ENCODE measurements at places on chromosomes 4 and X.

DNA sequence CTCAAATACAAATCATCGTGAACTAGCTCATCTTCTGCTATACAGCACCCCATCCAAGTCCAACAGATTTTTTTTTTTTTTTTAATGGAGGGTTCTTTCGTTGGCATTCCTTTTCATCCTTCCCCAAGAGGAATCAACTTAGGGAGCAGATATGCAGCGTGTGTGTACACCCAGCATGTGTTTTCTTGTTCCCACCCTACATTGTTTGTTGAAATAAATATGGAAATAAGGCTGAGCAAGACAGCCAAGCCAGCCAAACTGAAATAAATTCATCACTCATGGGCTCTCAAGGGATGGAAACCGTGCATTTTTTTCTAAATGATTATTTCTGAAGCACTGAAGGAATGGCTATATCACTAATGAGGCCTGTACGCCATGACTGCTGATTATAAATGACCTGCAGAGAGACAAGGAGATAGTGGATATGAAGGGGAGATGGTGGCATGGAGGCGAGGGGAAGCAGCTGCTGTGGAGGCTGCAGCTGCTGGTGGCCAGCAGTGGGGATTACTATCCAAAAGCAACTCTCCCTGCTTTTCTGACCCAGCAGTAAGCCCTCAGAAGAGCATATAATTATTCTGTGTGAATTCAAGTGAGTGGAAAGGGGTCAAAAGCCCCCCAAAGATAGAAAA, 173.9 kb downstream of the MGST2 start:
- no peak for DNase-seq

DNA sequence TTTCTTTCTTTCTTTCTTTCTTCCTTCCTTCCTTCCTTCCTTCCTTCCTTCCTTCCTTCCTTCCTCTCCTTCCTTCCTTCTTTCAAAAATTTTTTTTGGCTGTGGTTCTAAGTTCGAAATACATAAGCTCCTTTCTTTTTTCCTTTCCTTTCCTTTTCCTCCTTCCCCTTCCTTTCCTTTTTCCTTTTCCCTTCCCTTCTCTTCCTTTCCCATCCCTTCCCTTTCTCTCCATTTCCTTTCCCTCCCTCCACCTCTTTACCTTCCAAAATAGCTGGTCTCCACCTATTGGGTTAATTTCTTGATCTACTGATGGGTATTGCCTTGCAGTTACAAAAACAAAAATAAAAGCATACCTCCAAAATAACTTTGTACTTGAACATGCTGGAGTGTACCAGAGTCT, 73.4 kb upstream of the GPRIN3 start:
- no peak for DNase-seq

GRCh38 chr4:79922011-79922410, 151.0 kb downstream of the ANTXR2 start:
- no peak for DNase-seq

DNA sequence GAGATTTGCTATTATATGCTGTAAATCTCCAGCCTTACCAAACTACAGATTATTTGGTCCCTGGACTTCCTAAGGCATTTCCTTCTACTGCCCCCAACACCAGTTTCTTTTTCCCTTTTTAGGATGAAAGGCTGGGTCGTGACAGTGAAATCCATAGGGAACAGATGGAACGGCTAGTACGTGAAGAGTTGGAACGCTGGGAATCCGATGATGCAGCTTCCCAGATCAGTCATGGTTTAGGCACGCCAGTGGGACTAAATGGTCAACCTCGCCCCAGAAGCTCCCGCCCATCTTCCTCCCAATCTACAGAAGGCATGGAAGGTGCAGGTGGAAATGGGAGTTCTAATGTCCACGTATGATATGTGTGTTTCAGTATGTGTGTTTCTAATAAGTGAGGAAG, 67.9 kb downstream of the PKD2 start:
- no peak for DNase-seq

GRCh38 chr4:31595496-31595895, 875.3 kb downstream of the PCDH7 start:
- no peak for DNase-seq

- no peak for DNase-seq
Measured at GRCh38 chrX:19609541-19609940, 94.2 kb upstream of the MAP3K15 start.

DNA sequence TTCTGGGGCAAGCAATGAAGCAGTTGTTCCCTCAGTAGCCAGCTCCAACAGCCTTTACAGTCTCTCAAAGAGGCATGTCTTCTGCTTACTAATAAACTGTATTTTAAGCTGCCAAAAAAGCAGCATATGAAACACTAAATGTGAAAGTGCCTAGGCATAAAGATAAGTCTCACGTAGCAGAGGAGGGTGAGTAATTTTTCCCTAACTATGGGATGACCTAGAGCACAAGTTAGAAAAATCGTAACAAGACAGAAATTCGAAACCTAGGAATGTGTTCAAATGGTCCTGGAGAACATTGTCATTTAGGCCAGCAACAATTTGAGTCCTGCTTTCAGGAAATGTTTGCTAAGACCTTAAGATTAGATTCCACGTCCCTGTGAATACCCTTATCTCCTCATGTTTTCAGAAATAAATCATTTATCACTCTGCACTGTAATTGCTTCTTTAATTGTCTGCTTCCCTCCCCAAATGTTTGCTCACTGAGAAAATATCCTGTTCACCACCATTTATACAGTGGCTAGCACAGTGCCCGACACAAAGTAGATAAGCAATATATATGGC, 222.2 kb downstream of the KCNIP4 start:
- DNase-seq, result no peak

GRCh38 chrX:135327299-135327698, 18.0 kb downstream of the ETDC start:
- DNase-seq, result no peak

DNA sequence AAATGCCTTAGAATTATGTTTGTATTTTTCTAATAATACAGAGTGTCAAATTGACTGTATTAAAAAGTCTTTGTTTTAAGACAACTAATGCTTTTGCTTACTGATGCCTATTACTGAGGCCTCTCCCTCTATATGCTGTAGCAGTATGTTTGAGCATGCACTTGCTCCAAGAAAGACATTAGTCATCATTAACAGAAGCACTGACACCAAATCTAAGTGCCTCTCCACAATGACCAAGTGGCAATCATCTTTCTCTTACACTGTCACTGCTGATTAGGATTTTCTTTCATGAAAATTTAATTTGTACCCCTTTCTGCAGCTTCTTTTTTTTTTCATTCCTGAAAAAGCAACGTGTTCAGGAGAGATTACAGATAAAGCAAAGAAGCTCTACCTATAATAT, 11.1 kb upstream of the MAB21L2 start:
- no peak for DNase-seq

- peak; percentile 17 for DNase-seq
Measured at GRCh38 chr4:40305328-40306170, 29.6 kb upstream of the CHRNA9 start.

DNA sequence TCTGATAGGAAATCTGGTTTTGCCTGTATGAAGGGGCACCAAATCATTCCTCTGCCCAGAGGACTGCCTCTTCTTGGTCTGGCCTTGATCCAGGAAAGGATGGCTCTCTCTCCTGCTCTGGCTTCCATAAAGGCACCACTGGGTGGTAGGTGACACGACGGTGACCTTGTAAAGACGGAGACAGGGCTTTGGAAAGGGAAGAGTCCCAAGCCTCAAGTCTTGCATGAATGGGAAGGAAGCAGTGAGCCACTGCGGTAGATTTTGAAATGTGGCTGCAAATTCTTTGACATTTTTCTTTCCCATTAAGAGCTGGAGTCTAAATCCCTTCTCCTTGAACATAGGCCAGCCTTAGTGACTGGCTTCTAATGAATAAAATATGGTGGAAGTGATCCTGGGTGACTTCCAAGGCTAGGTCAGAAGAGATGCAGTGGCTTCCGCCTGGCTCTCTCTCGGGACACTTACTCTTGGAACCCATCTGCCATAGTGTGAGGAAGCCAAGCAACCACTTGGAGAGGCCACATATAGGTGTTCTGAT, 347.4 kb downstream of the BCOR start:
- DNase-seq, result no peak

DNA sequence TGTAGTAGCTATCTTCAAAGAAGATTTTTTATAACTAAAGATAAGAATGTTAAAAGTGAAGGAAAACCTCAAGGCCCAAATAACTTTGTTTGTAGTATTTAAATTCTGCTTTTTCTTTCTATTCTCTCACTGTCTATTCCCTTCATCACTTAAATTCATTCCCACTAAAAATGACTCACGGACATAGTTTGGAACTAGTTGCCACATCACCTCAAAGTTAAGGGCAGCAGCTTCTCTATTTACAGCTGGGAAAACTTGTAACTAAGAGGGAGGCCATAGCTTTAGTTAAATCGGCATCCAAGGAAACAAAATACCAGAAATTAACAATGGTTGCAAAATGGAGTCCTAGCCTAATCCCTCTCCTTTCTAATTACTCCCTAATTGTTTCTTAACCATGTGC, 325.4 kb upstream of the MAGEB2 start:
- no peak for DNase-seq

DNA sequence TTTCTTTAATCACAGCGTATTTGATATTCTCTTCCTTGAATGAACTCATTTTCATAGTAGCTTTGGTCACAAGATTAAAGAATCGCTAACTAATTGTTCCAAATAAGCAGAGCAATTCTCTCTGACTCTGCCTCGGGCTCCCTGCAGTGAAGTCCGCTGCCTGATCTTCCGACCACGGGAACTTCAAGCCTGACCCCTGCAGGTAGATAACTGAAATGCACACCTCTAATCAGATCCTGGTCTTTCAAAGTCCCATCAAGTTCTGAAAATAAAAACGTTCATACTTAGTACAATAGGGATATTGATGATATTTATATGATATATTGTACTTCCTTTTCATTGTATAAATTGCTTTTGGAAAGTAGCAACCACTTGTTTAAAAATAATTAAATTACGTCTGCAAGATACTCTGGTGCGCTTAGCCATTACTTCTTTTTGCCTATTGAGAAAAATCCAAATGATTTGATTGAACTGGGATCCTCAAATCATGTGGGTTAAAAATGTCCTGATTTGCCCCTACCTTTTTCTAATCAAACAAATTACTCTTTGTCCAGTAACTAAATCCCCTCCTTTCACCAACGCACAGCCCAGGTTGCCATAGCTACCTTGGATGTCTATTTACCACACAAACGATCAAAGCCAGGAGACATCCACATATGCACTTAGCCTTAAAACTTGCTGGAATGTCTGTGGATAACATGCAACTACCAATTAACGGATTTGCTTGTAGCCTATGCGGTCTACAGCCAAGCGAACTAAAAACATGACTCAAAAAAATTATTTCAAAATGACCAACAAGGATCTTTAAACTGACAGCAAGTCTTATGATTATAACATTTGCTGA, 4.2 kb downstream of the MID1 start:
- DNase-seq, result no peak

DNA sequence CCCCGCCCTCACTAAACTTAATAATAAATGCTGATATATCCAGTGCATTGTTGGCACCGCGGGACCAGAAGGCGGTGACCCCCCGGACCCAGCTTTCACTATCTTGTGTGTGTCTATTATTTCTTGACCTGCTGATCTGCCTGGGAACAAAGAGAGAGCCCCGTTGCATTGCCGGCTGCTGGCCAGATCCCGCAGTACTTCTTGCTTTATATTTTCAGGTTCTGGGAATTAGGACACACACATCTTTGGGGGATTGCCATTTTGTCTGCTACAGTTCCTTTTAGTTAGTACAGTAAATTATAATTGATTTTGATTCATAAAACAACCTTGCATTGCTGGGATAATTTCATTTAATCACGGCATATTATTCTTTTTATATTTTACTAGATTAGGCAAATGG, 2.2 kb upstream of the RTL8B start:
- DNase-seq, result no peak

- DNase-seq, result no peak
Measured at GRCh38 chr4:180993244-180993836, 1249.9 kb upstream of the TENM3 start.

DNA sequence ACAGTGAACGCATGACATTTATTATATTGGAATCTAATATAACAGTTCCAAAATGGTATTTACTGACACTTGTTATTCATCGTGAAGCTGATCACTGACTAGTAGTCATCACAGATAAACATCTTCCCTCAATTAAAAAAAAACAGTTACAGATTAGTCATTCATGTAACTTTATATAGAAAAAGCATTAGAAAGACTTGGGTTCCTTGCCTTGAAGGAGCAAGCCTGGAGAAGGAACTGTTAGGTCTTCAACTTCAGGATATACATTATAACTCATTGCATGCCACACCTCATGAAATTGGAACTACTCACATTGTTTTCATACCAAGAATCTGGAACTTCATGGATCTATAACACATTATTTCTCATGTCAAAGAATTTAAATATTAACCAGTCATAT, 317.7 kb downstream of the CCSER1 start:
- no peak for DNase-seq

DNA sequence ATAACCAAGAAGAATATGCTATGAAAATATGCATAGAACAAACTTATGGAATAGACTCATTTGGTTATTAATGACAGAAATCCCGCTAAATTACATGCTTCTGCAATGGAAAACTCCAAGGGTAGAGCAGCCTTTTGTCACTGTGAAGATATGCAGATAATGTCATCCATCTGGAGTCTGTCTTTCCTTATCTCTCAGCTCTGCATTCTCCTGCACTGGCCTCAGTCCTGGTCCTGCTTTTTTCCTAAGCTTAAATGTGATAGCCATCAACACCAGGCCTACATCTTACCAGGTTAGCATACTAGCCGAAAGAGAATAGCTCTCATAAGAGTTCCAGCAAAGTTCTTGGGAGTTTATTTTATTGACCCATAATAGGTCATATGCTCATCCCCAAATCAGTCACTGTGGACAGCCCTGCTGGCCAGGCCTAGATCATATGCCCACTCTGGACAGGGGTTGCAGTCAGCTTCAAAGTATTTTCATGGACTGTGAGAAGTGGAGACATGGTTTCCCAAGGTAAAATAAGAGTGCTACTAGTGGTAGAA, 86.5 kb upstream of the LEF1 start:
- no peak for DNase-seq

DNA sequence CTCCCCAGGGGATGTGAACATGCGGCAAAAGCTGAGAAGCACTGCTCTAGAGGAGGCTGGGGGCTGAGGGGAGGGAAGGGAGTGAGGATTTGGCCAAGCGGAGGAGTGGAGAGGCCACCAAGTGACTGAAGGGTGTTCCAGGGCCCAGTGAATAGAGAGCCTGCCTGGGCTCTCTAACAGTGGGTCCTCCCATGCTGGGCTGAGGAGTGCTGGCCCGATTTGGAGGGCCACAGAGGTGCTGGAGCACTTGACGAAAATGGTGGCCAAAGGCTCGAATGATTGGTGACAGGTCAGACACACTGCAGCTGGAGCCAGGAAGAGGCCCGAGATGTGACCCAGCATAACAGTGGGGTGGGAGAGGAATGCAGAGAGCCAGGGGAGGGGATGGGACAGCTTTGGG, 37.5 kb upstream of the MAP3K15 start:
- no peak for DNase-seq

- DNase-seq, result no peak
Measured at GRCh38 chr4:7498446-7499200, 63.9 kb upstream of the PSAPL1 start.

GRCh38 chr4:45957353-45957752, 166.5 kb downstream of the GABRG1 start:
- no peak for DNase-seq

DNA sequence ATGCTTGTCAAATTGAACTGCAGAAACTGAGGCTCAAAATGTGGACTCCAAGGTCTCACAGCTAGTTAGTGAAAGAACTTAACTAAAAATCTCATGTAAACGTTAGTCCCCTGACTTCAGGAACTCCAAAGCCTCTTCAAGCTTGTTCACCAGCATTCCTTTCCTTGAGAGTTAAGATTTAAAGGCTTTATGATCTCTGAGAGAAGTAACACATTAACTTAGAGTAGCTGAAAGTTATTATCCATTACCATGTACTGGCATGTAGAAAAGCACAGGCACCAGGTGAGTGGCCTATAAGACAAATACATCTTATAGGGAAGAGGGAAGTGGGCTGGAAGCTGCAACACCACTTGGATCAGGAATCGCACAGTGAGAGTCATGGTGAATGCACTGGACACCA, 15.3 kb downstream of the PARM1 start:
- no peak for DNase-seq
